ENCODE measurements at places on chromosomes 7 and 10.

DNA sequence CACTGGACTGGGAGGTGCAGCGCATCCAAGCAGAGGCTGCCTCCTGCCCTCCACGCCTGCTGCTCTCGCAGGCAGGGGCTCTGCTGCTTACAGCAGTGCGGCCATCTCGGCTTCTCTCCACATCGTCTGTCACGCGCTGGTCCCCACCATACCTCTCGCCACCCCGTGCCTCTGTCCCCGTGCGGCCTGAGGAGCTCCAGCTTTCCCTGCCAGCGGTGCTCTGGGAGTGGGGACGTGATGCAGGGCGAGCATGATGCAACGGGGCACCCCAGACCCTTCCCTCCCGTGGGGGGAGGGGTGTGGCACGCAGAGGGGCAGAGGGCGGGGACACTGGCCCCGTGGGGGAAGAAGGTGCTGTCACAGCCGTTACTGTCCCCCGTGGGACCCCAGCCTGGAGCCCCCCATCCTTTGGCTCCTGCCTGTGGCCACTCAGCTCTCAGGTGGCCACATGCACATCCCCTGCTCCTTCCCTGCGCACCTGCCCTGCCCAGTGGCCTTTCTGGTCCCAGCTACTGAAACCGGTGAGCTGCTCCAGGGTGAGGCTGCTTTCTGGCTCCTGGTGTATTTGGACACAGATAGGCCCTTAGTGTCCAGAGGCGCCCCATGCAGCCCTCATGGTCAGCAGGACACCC, 9.0 kb downstream of the GET4 start:
- DNase-seq = peak; percentile 43

DNA sequence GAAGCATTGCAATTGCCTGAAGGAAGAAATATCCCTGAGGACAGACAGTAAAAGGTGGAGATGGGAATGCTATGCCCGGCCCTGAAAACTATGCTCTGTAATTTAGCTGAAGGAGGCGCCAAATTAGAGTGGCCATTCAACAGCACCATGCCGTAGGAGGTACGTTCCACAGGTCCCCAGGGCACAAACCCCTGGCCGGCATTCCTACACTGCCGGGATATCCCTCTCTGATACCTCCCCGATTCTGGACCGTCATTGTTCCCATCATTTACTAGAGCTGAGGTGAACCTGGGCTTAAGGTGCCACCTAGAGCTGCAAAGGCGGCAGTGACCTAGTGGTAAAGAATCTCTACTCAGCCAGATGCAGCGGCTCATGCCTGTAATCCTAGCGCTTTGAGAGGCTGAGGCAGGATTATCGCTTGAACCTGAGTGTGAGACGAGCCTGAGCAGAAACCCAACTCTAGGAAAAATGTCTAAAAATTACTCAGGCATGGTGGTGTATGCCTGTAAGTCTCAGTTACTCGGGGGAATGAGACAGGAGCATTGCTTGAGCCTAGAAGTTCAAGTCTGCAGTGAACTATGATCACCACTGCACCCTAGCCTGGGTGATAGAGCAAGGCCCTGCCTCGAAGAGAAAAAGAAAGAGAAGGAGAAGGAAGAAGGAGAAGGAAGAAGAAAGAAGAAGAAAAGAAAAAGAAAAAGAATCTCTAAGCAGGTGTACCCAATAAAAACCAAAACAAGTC, 53.0 kb upstream of the TNKS2 start:
- peak; percentile 74 for DNase-seq

- no peak for DNase-seq
Measured at GRCh38 chr7:39270018-39270417, 292.3 kb downstream of the POU6F2 start.

GRCh38 chr7:96321658-96322372, at the start of gene SLC25A13:
TSS of gene SLC25A13 (minus strand) at chr7:96322098. CDS start at chr7:96321956, 142 bp downstream.
- peak; percentile 96 for DNase-seq

GRCh38 chr10:110407301-110408170, 90.2 kb upstream of the DUSP5 start:
- no peak for DNase-seq

DNA sequence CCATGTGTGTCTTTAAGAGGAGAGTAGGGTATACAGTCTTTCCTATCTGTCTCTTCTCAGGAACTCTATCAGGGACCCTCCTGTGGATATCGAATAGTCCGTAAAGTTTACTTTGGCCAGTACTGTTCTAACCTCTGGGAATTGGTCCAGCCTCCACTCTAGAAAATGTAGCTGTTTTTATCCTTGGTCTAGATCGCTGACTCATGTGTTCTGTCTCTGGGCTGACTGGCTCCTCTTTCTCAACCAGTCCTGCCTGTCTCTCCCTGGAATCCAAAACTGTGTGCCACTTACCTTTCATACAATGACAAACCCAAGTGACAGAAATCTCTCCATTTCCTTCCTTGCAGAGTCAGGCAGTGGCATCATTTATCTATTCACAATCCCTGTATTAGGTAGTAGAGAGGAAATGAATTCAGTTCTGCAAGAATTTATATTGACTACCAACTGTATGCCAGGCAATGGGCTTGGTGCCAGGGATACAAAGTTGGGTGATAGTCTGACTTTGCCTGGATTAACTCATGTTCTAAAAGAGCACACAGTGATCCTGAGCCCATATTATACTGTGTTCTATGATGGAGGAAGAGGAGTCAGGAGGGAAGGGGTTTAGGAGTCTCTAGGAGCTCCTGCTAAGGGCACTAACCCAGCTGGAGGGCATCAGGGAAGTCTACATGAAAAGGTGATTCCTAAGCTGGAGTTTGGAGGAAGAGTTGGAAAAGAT, 232.7 kb downstream of the LRMDA start:
- DNase-seq = peak; percentile 80

- peak; percentile 64 for DNase-seq
Measured at GRCh38 chr7:71752171-71752935, 620.4 kb downstream of the GALNT17 start.

- no peak for DNase-seq
Measured at GRCh38 chr7:20598459-20599309, 16.8 kb upstream of the ABCB5 start.

GRCh38 chr7:150371131-150371995, 2.7 kb downstream of the REPIN1 start:
- no peak for DNase-seq

DNA sequence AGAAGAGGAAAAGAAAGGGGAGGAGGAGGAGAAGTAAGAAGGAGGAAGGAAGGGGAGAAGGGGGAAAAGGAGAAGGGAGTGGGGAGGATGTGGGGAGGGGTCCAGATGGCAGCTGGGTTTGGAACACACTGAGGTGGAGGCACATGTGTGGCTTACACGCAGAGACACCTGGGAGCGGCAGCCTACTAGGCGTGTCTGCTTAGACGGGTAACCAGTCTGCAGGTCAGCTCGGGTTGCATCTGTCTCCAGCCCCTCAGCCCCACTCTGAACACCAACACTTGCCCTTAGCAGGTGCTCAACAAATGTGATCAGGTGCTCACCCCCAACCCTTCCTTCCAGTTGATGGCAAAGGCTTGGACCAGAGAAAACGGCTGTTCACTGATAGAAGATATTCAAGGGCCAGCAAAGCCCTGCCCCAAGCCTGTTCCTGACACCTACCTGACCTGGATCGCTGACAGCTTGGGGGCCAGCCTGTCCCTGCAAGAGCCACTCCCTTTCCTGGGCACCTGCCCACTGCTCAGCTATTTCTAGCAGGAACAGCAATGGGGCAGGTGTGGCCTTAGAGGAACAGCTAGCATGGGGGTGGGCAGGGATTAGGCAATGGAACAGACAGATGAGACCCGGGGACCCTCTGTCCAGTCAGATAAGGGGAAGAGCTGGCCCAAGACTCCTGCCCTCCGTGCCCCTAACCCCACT, 70.5 kb downstream of the SH3PXD2A start:
- DNase-seq = no peak

GRCh38 chr7:139909379-139910050, 80.5 kb downstream of the TBXAS1 start:
- DNase-seq = no peak

- DNase-seq = no peak
Measured at GRCh38 chr10:91573320-91573719, 59.6 kb downstream of the PPP1R3C start.

DNA sequence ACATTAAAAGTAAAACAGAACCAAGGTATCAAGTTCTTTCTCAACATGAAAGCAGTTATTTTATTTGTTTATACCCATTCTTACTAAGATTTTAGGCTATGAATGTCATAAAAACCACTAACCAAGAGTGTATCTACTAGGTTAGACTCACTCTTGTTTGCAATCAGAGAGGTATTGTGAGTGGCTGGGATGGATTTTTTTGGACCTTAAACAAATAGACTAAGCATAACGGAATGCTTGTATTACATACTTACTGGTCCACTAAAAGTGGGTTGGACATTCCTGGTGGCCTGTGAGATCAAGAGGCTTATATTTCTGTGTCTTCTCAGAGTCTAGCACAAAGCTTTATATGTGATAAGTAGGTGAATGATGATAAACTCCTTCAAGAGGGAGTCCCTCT, 32.6 kb upstream of the CBLL1 start:
- no peak for DNase-seq

DNA sequence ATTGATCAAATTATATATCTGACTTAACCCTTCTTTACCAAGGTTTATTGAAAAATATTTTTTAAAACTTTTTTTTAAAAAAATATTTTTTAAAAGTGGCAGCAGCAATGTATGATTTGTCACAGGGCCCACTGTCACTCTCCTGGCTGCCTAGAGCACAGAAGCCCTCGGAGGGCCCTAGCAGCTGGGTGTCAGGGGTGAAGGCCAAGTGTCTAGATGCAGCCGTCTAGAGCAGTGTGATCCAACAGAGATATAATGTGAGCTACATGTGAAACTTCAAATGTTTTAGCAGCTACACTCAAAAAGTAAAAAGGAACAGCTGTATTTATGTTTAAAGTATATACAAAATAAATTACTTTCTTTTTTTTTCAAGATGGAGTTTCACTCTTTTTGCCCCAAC, 112.7 kb downstream of the ARHGAP22 start:
- peak; percentile 21 for DNase-seq

- DNase-seq = no peak
Measured at GRCh38 chr7:91397612-91398011, 133.4 kb downstream of the FZD1 start.

DNA sequence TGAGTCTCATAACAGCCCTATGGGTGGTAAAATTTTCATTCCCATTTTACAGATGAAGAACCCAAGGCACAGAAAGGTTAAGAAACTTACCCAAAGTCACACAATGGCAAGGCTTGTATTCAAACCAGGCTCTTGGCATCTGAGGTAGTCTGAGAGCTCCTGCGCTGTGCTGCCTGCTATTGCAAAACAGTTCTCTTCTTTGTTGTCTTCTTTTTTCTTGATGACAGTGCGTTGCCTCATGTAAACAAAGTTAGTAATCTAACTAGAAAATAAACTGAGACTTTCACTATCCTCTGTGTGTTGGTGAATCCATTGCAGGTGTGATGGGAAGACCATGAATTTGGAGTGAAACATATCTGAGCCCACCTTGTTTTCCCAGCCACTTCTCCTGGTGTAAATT, 240.8 kb downstream of the PTEN start:
- no peak for DNase-seq

GRCh38 chr7:117872561-117873309, 506 bp downstream of the CTTNBP2 start:
- DNase-seq = peak; percentile 58

DNA sequence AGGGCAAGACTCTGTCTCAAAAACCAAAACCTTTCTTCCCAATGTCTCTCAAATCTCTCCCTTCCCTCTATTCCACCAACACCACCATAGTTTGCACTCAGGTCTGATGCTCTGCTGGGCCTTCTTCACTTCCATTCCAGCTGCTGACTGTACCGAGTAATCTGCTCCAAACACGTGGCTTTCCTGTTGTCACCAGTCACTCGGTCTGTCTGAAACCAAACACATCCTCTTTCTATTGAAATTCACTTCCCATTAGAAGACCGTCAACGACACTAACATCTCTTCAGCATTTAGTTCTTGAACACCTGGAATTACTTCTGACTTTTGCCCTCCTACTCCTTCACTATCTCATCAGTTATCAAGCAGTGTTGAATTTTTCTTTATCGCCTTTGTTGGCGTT, 4.7 kb upstream of the NRF1 start:
- DNase-seq = no peak

- DNase-seq = no peak
Measured at GRCh38 chr7:74094224-74095101, 10.9 kb downstream of the LIMK1 start.

DNA sequence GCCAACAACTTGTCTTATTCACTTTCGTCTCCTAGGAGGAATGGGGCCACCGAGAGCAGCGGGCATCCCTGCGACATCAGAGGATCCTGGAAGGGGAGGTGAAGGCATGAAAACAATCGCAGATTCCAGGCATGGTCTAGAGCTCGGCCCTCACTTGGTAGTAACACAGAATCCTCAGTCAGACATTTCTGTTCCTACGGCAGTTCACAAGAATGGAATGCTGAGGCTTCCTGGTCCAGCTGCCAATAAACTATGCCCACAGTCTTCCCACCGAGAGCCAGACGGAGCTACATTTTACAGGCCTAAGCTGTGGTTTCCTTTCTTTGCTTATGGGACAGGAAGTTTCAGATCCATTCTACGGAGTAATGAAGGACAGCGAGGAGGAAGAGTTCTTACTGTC, 75.8 kb downstream of the OR13A1 start:
- DNase-seq = no peak

- DNase-seq = peak; percentile 85
Measured at GRCh38 chr10:123132576-123133477, 2.9 kb upstream of the HMX3 start.

GRCh38 chr7:128021366-128021765, 9.9 kb downstream of the LRRC4 start:
- no peak for DNase-seq

- no peak for DNase-seq
Measured at GRCh38 chr10:12876266-12876665, 125.2 kb downstream of the CCDC3 start.

Data from right lobe of liver (tissue), 6 donors.